ENCODE measurements at places on chromosomes 5 and 9.

- no peak for DNase-seq
These were observed 52.3 kb downstream of the SLF1 start for GRCh38 chr5:94670726-94671125.

- DNase-seq, result no peak
These were observed 119.1 kb upstream of the TBC1D2 start for GRCh38 chr9:98374385-98375051.

GRCh38 chr5:107090506-107090905 is 580.2 kb downstream of the EFNA5 start:
- no peak for DNase-seq

GRCh38 chr5:127621601-127622325 is 27.1 kb upstream of the CTXN3 start:
- DNase-seq, result no peak

- no peak for DNase-seq
These were observed 84.1 kb downstream of the MAMDC2 start for GRCh38 chr9:70127540-70128416.

- DNase-seq, result no peak
These were observed 232.3 kb downstream of the FANCC start for GRCh38 chr9:95085036-95085770.

- DNase-seq, result no peak
These were observed 93.3 kb upstream of the ZNF366 start for GRCh38 chr5:72600391-72600981.

GRCh38 chr5:113115061-113115460 is 138.5 kb downstream of the DCP2 start:
- no peak for DNase-seq

GRCh38 chr9:25648116-25648515 is 30.1 kb downstream of the TUSC1 start:
- no peak for DNase-seq

GRCh38 chr9:87729246-87729645 is 3.3 kb downstream of the CTSL start:
- no peak for DNase-seq

DNA sequence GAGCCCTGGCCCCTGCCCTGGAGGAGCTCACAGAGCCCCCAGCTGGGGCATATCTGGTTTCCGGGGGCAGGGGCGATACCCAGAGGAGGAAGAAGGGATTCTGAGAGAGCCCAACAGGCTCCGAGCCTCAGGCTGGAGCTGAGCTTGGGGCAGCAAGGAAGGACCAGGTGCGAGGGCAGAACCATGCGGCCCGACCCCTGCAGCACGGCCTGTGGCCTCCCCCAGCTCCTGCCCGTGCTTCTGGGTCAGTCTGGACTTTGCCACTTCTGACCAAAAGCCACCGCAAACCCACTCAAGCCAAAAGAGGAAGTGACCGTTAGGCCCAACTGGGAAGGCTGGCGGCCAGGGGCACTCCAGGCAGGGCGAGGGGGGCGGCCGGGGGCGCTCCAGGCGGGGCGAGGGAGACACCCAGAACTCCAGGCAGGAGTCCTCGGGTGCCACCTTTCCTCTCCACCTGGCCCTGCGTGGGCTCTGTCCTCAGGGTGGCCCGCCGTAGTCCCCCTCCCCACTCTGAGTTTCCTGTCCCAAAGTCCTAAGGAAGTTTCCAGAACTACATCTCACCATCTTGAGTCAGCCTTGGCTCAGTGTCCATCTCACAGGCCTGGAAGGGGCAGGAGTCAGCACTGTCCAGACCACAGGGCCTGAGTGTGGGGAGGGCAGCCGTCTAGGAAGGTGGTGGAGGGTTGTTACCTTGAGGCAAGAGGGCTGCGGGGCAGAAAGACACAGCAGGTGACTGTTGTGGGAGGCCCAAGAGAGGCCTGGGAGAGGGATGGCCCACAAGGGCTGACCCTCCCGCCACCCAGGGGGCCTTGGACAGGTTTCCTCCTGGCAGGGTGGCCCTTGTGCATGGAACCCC is 946 bp upstream of the LTC4S start:
- no peak for DNase-seq

- DNase-seq, result peak; percentile 19
These were observed 21.1 kb downstream of the VCP start for GRCh38 chr9:35051069-35051967.

GRCh38 chr9:29966247-29966646 is 2393.0 kb upstream of the C9orf72 start:
- no peak for DNase-seq

- no peak for DNase-seq
These were observed 30.4 kb downstream of the NR3C1 start for GRCh38 chr5:143373076-143373475.

- DNase-seq, result no peak
These were observed 81.6 kb downstream of the KCNIP1 start for GRCh38 chr5:170585273-170585948.

DNA sequence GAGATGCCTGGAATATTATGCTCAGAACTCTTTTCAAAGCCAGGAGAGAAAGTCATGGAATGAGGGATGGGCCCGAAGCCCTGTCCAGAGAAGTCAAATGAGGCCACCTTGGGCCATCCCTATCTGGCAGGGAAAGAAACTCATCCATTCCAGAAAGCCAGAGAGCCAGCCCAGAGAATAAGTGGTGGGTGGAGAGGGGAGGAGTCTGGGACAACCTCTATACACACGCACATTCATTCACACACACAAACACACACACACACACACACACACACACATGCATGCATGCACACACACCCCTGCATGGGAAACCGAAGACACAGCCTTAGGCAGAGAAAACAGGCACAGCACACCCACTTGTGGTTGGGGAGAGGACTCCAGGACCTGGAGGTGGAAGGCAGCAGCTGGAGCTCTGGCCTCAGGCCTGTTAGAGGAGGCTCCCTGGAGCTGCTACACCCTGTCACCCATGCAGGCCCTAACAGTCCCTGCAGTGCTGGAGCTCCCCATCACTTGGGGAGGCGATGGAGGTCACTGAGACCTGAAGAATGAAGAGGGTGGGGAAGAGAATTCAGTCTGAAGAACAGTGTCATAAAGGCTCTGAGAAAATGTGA is 38.0 kb downstream of the TGFBI start:
- no peak for DNase-seq

- DNase-seq, result peak; percentile 28
These were observed 24.1 kb upstream of the PCSK5 start for GRCh38 chr9:75866273-75866871.

- no peak for DNase-seq
These were observed 1.1 kb upstream of the GABRP start for GRCh38 chr5:170782438-170782837.

GRCh38 chr5:87243161-87243844 is 24.4 kb upstream of the RASA1 start:
- DNase-seq, result no peak

- DNase-seq, result no peak
These were observed 22.1 kb upstream of the SPOCK1 start for GRCh38 chr5:137521246-137521645.

DNA sequence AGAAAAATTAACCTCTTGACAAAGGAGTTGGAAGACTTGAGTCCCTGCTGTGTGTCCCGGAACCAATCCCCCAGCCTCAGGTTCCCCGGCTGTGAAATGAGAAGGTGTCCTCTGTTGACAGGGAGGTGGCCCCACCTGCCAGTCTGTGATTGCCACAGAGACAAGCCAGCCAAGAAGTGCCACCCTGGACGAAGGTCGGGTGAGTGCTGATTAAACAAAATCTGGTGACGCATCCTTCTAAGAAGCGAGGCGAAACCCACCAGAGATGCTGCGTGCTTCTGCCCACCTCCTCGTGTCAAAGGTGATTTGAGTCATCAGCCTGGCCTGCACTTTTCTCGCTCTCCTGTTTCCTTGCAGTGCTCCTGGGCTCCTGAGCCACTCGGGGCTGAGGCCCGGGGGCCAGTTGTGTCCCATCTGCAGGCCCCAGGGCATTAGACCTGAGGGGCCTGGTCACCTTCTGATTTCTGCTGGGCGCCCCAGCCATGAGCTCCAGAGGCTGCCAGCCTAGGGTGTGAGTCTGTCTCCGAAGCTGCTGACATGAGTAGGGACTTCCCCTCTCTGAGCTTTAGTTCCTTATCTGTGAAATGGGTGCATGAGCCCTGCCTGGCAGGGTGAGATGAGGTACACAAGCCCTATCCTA is 28.7 kb downstream of the NEK6 start:
- no peak for DNase-seq

DNA sequence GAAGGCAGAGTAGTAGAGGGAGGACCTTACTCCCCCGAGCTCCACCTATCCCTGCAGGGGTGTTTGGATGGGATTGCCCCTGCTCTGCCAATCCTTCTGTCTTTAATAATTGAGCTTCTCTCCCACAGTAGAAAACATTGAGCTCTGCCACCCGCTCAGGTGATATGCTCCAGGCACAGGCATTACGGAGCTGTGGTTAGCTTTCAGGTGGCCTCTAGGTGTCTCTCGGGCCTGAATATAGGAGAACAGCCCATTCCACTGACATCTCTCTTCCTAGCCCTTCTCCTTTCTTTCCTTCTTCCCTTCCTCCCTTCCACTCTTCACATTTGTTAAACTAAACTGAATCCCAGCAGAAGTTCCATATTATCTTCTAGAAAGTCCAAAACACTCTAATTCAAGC is 203.4 kb downstream of the SYK start:
- DNase-seq, result no peak

- DNase-seq, result no peak
These were observed 214.8 kb downstream of the ISL1 start for GRCh38 chr5:51598026-51598425.

GRCh38 chr5:52743529-52743928 is 44.2 kb upstream of the ITGA1 start:
- no peak for DNase-seq

GRCh38 chr9:83698976-83699585 is 8.7 kb downstream of the UBQLN1 start:
- DNase-seq, result no peak

DNA sequence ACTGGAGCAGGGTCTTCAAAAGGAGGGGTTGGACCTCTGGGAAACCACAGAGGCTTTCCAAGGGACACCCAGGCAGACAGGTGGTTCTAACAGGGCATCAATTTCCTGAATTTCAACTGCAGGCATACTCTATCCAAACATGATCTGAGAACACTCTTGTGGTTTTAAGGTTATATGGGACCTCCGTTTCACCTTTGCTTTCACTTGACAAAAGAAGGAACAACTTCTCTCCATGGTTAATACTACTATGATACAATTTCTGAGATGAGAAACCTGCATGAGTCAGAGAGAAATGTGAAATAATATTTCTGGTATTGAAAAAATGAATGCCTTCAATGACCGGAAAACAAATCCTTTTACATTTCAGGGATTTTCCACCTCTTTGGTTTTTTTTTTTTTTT is 28.0 kb upstream of the ERAP1 start:
- DNase-seq, result no peak

GRCh38 chr5:4083591-4084337 is 488.1 kb downstream of the IRX1 start:
- no peak for DNase-seq

- DNase-seq, result peak; percentile 88
These were observed 81.3 kb downstream of the GADD45G start for GRCh38 chr9:89686126-89686525.

- DNase-seq, result no peak
These were observed 161.2 kb downstream of the RGS3 start for GRCh38 chr9:113624721-113625120.

GRCh38 chr5:52560366-52560765 is 227.3 kb upstream of the ITGA1 start:
- peak; percentile 61 for DNase-seq

DNA sequence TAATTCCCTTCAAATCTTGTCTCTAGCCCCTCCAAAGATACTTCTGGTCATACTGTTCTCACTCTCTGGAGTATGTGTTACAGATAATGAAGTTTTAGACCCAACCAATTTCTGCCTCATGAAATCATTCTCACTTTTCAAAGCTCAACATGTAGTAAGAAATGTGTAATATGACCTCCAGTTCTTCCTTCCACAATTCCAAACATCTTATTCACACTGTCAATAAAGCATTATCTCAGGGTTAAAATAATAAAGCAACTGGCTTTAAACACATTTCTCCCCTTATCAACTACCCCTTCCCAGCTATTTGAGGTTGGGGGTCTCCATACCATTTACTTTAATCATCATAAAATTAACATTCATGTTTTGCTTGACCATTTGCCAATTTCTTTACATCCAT is 654.1 kb downstream of the RAB3C start:
- no peak for DNase-seq

DNA sequence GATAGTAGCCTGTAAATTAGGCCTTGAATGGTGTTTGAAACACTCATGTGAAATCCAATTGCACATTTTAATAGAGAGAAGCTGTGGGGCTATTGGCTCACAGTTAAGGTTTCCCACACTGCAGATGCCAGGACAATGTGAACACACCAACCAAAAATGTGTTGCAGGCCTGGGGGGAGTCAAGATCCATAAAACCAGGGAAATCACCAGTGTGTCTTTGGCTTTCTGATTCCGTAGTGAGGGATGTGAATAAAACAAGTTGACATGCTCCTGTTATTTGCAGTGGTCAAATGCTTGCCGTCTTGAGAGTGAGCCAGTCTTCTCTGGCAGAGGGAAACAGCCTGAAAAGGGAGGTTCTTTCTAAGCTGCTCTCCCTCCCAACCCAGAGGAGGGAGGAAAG is 79.0 kb downstream of the ZNF462 start:
- no peak for DNase-seq

DNA sequence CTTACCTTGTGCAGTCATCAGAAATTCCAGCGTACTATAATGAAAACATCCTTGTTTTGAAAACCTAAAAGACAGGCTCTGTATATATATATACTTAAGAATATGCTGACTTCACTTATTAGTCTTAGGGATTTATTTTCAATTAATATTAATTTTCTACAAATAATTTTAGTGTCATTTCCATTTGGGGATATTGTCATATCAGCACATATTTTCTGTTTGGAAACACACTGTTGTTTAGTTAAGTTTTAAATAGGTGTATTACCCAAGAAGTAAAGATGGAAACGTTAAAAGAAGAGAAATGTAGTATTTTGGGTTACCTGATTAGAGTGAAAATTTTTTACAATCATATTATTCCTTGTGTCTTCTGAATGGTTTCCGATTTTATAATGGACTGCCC is 131.4 kb downstream of the CDH6 start:
- no peak for DNase-seq

DNA sequence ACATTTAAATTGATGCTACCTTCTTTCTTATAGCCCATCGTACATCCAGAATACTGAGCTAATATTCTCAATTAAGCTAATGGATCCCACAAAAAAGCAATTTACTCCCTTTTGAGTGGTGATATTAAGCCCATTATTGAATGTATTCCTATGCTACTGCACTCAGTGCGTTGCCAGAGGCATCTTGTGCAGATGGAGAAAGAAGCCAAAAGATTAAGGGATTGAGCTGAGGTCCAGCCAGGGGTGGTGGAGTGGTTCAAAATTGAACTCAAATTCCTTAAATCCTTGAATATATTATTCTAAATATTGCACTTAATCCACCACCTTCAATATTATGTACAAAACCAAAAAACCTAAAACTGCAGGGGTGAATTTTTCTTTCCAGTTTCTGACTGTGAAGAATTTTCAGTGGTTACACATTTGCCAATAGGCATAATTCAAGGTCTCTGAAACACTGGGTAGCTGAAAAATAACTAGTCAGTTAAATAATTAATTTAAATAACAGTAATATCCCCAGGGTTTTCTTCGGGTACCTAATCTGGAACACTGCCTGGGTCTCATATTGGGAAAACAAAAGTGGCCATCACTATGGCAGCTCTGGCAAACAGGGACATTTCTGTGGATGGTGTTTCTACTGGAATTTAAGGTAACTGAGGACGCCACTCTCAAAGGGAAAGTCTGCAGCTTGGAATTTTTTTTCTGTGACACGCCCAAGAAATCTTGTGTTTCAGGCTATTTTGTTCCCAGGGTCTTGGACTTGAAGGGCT is 6.2 kb upstream of the LIFR start:
- no peak for DNase-seq
